ENCODE measurements at places on chromosomes 16 and 17.

- DNase-seq, result no peak
These were observed 259.0 kb downstream of the IRX3 start for GRCh38 chr16:54027558-54027957.

DNA sequence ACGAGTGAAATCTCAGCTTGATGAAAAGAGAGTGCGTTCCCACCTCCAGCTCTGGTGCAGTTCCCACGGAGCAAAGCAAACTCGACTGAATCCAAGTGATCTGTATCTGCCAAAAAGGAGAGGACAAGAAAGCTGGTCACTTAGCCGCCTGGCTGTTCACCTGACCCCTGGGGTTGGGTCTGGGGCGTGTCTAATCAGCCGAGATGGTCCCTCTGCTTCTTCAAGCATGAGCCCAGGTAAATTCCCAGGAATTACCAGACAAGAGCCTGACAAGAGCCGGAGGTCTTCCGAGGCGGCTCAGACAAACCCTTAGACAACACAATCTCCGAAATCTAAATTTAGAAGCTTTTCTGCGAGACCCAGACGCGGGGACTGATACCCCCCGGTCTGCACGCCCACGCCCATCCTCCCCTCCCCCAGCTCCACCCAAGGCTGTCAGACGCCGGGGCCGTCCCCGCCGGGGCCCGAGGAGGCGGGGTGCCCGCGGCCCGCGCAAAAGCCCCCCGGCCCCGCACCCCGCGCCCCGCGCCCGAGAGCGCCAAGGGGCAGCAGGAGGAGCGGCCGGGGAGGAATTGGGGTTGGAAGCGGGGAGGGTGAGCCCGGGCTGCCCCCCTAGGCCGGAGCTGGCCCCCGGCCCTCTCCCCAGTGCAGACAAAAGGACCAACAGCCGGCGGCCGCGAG lies 674 bp downstream of the ZNF821 start:
- DNase-seq, result peak; percentile 66

- DNase-seq, result no peak
These were observed 24.7 kb downstream of the HS3ST2 start for GRCh38 chr16:22838681-22839080.

DNA sequence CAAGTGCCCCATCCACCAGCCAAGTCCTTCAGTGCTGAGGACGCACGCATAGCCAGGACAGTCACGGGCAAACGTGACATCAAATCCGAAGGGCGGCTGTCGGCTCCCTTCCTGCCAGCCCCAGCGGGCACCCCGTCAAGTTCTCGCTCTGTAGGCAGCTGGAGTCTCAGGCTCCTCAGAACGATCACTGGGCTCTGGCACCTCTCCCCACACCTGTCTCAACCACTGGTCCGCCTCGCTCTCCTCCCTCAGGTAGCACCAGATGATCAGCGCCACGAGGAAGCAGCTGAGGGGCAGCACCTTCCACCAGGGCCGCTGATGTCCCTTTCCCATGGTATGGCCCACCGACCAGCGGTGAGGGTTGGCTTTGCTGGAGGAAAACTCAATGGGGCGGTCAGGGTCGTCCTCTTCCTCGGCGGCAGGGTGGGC lies 422 bp downstream of the UQCC4 start:
- no peak for DNase-seq

DNA sequence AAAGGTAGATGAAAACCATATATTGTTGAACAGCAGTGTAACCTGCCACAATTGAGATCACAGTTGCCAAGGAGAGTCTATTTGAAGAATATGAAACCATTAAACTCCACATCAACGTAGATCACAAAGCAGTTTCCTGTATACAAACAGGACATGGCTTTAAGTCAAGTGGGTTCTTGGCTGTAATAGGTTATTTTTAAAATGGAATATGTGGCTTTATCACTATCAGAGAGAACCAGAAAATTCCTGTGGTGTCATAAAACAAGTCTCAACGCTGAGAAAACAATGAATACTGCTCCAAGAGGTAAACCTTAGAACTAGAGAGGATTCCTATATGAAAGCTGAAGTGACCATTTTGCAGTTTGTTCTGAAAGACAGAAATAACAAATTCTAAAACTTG lies 999.7 kb downstream of the CDH11 start:
- DNase-seq, result no peak

DNA sequence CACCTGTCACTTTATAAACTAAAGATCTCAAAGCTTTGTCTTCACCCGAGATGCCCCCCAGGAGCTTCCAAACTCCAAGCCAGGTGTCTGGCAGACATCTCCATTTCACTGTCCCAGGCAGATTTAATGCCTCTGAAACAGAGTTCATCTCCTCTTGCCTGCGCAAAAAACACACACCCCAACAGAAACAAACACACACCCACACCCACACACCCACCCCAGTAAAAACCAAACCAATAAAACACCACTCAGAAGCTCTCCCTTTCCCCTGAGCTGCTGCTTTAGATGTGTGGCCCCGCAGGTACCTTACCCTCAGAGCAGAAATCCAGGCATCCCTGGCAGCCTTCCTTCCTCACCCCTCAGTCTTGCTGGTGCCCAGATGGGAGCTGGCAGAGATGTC lies 14.4 kb downstream of the SEC14L1 start:
- no peak for DNase-seq

DNA sequence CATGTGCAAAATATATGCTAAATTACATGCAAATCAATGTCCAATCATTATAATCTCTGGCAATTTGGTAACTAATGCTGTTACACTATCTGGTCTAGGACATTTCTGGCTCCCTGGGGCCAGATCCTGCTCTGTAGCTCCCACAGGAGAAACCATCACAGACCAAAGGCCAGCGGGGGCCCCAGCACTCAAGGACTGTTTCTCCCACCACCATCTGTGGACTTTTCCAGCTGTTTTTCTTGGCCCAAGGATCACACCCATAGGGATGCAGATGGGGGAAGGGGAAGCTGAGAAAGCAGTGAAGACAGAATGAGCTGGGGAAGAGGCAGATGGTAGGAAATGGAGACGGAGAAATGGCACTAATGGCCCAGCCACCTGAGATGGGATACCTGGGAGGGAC lies at the start of gene HIGD1B:
HIGD1B (plus strand) TSS at position 298 of the 400 bp plus-strand sequence. CDS start 270 bp downstream, outside the sequence.
- no peak for DNase-seq

- DNase-seq, result no peak
These were observed 28.8 kb downstream of the PLCG2 start for GRCh38 chr16:81807767-81808358.

- DNase-seq, result no peak
These were observed 633 bp upstream of the NOL3 start for GRCh38 chr16:67169642-67170167.

- no peak for DNase-seq
These were observed 37.8 kb downstream of the GDE1 start for GRCh38 chr16:19484096-19484495.

DNA sequence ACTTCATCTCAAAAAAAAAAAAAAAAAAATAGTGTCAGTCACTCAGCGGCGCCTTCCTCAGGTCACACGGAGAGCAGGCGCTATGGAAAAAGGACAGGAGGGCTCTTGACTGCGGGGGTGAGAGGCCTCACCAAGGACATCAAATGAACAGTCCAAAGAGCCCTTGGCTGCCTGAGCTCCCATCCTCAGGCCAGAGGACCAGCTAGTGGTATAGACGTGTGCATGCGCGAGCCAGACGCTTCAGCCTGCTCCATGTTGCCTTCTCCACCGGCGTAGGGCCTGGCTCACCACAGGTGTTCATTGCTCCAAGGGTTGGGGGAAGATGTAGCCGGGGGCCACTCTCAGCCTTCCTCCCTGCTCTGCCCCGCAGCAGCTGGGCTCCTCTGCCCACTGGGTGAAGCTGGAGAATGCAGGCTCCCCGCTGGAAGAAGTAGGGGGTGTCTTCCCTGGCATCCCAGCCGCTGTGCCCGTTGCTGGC lies 65.8 kb upstream of the PLCG2 start:
- DNase-seq, result no peak

DNA sequence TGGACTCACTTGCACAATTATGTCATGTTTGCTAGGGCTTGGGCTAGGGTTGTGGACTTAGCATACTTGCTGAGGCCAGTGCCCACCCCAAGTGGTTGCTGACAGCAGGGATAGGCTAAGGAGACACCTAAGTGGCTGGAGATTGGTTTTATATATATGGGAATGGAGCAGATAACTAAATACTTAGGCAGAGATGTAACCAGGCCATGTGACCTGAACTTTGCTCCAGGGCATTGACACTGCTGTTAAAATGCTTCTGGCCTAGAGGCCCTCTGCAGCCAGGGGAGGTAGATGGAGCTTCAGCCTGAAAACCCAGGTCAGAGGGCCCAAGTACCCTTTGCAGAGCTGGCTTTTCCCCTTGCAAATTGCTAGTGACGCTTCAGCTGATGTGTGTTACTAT lies 1.4 kb upstream of the ITGB3 start:
- no peak for DNase-seq

GRCh38 chr16:67996666-67997065 lies 2.6 kb downstream of the DPEP2 start:
- no peak for DNase-seq

DNA sequence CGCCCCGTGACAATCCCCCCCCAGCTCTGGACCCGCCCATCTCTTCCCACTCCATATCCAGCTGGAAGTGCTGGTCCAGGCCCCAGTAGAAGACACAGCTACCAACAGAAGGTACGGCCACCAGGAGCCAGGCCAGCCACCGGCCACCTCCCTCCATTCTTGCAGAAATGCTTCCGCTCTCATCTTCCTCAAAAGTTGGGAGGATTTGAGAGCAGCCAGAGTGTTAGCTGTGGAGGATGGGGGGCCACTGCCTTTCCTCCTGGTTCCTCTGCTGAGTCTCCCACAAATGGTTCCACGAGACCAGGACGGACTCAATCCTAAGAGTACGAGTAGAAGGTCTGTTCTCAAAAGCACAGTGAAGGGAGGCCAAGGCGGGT lies 78.3 kb downstream of the GAS7 start:
- DNase-seq, result no peak

DNA sequence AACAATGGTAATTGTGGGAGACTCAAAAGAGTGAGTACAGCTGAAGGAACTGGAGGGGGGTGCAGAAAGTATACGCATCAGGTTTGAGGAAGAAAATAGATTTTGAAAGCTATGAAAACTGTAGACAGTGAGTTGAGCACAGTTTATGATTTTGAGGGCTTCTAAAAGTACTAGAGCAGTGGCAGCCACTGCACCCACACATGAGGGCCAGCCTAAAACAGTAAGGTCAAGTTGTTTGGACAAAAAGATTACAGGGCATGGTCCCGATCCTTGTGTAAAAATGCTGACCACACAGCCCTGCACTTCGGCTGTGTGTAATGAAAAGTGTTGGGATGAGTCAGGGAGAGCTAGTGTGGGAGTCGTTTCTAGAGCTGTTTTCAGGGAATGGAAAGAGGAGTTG lies 2282.1 kb downstream of the TP53TG3F start:
- no peak for DNase-seq

DNA sequence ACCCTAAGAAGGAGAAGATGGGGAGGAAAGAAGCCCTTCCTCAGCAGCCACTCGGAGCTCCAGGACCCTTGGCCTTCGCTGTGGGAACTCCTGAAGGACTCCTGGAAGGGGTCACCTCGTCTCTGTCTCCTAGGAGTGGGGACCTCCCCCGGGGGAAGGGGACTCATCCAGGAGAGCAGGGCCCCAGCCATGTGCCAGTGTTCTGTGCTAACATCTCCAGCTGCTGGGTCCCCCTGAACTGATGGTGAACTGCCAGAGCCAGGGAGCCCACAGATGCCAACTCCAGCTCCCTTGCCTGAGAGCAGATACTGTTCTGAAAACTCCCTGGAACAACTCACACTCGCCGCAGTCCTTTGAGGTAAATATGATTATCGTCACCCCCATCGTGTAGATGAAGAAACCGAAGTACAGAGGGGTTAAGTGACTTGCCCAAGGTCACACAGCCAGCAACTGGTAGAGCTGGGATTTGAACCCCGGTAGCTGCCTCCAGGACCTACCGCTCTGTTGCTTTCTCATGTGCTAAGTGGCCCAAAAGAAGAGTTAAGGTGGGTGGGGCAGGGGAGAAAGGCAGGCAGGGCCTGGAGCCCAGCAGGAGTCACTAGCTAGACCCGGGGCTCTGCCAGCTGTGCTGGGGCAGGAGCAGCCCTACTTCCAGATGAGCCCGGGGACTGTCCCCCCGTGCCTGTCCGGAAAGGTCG lies 10.5 kb downstream of the TIMM22 start:
- no peak for DNase-seq

DNA sequence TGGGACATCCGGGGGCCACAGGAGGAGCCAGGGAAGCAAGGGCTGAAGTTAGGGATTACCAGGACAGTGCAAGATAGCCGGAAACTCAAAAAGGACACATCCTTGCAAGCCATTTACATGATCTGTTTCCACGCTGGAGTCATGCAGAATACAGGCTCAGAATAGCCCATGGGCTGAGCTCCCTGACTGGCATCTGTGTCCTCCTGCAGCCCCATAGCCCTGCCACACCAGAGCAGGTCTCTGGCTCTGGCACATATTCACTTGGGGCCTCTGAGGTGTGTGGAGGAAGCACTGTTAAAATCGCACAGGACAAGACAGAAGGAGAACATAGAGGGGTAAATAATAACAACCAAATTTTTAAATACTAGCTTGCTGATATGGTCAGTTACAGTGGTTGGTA lies 65.8 kb downstream of the ELAC2 start:
- DNase-seq, result no peak

- DNase-seq, result no peak
These were observed 230.7 kb downstream of the ENGASE start for GRCh38 chr17:79305376-79305767.

GRCh38 chr16:77211880-77212740 lies 12.9 kb downstream of the SYCE1L start:
- DNase-seq, result peak; percentile 81

GRCh38 chr17:35765756-35766488 lies 5.2 kb downstream of the C17orf50 start:
- no peak for DNase-seq

GRCh38 chr17:40062329-40063186 lies at the start of gene THRA:
THRA (plus strand) TSS chr17:40062965; CDS start chr17:40074489, 11,524 bp downstream.
- peak; percentile 69 for DNase-seq

DNA sequence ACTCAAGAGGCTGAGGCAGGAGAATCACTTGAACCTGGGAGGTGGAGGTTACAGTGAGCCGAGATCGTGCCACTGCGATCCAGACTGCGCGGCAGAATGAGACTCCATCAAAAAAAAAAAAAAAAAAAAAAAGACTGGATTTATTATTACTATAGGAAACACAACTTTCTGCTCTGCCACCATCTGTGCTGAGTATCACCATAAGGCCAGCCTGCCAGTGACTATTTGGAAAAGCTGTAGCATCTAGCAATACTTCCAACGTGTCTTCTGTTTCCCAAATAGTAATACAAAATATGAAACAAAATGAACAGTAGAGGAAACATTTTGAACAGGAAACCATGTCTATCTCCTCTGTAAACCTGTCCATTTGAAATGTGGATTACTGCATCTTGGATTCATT lies 43.6 kb upstream of the CRYM start:
- DNase-seq, result no peak

- DNase-seq, result no peak
These were observed 222.1 kb downstream of the SOX9 start for GRCh38 chr17:72342627-72343527.

GRCh38 chr16:78593352-78593751 lies 493.9 kb downstream of the WWOX start:
- no peak for DNase-seq

- DNase-seq, result no peak
These were observed 256.6 kb upstream of the KCNJ16 start for GRCh38 chr17:69818467-69818866.

Data from activated naive CD4-positive, alpha-beta T cell treated with anti-CD3 and anti-CD28 coated beads for 36 hours (primary cell).